CD8-positive, alpha-beta memory T cell (primary cell): ENCODE measurements at places on chromosomes 7 and 10. TPM values are rescaled to one million over a fixed set of nuclear protein-coding genes. Genes with fewer than 3 reads are reported as not detected.

DNA sequence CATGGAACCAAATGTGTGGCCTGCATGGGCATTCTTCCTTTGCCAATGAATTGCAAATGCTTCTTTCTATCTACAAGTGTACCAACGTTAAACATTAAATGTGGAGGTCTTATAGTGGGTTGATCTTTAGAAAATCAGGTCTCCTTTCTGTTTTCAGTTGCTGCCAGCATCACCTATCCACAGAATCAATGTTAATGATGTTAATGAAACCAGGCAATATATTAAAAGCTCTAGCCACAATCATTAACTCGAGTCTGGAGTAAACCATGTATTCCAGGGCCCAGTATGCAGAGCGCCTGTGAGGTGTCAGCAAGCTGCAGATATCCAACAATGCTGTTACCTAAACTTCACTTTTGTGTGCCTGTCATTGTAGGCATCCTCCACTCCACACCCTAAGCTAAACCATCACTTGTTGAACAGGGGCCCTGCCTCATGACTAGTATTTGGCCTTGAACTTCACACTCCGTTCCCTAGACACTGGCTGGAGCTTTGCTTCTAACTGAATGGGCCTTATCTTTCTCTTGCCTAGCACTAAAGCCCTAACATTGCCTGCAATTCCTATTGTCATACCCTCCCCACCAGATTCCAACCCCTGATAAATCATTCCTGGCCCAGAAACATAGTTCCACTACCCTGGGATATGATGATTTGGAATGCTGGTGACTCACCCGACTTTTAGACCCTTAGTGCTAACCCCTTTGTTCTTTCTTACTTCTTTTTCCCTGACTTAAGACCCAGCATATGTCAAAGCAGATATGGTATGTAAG is 24.3 kb upstream of the ITGB8 start:
- DNase-seq = no peak

GRCh38 chr10:20955355-20955893 is 58.3 kb upstream of the NEBL start:
- no peak for DNase-seq

The MACC1 gene
- 0.86 TPM for total RNA-seq

GRCh38 chr7:142847353-142847752 is 7.5 kb upstream of the EPHB6 start:
- DNase-seq = no peak

The ZNF503 gene
- total RNA-seq = 0.13 TPM

The CTAGE8 gene
- total RNA-seq = 0.58 TPM

The RSBN1L gene
- 24.5 TPM for total RNA-seq

DNA sequence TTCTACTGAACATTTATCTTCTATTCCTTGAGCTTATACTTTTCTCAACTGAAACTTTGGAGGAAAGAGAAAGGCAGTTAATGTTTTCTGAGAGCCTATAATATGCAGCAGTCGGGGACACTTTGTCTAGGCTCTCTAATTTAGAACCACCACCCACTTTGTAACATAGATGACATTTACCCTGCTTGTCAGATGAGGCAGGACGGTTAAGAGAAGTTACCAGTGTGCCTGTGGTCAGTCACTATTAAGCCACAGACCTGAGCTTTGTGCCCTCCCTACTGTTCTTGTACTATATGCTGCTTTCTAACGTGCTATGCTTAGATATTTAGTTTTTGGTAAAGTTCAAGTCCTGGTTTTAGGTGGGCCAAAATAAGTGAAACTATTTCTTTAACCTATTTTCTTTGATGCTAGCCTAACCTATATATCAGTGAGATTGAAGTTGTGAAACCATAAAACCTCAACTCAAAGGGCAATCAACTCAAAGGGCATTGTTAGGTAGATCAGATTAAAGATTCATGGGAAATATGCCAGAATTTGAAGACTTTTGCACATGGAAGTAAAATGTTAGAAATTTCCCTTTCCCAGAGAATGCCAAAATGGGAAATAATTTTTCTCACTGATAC is 156.5 kb upstream of the AGR3 start:
- DNase-seq = no peak
